ENCODE measurements at places on chromosomes 7 and 10.

- no peak for DNase-seq
These were observed 196.0 kb downstream of the REEP3 start for GRCh38 chr10:63717027-63717715.

DNA sequence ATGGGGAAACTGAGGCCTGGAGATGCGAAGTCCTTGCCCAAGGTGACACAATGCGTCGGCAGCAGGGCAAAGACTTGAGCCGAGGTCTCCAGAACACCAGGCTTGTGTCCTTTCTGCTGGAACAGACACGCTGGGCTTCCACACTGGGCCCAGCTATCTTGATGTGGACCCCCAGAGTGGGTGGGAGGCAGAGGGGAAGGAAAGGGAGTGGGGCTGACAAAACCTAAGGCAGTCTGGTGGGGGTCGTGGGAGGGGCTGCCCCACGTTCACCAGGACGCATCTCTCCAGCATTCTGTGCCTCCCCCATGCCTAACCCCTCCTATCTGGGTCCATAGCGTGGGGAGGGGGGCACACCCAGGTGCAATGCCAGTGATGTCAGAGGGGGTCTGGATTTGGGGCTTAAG is 38.1 kb downstream of the PPIF start:
- no peak for DNase-seq

GRCh38 chr10:22750131-22750530 is 35.8 kb upstream of the PIP4K2A start:
- DNase-seq, result no peak

DNA sequence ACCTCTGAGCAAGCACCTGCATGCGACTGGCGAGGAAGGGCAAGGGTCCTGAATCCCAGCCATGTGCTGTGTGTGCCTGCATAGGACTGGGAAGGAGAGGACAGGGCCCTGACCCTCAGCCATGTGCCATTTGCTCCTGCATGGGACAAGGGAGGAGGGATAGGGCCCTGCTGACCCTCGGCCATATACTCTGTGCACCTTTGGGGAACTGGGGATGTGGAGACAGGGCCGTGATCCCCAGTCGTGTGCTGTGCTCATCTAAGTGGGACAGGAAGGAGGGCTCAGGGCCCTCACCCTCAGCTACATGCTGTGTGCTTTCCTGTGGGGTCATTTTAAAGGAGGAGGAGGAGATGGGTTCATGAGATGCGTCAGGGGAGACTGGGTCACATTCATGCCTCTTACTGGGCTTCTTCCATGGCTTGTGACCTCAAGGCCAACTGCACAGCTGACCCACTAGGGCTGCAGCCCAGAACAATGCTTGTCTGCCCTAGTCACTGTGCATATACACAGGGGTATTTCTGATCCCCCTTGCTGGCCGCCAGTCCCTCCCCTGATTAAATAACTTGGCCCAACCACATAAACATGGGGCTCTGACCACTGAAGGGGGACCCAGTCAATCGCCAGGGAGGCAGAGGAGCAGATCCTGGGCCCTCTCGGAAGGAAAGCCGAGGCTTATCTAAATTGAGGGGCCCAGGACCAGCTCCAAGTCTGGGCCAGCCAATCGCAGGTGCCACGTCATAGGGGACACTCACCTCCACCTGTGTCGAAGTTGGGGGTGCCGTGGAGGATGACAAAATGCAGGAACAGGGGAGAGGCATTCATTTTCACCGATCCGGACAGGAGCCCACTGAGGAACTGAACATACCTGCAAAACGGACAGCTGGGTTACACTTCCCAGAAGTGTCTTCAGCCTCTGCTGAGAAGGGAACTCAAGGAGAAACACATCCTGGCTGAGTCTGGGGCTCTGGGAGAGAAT is 167.3 kb downstream of the TNS3 start:
- no peak for DNase-seq

DNA sequence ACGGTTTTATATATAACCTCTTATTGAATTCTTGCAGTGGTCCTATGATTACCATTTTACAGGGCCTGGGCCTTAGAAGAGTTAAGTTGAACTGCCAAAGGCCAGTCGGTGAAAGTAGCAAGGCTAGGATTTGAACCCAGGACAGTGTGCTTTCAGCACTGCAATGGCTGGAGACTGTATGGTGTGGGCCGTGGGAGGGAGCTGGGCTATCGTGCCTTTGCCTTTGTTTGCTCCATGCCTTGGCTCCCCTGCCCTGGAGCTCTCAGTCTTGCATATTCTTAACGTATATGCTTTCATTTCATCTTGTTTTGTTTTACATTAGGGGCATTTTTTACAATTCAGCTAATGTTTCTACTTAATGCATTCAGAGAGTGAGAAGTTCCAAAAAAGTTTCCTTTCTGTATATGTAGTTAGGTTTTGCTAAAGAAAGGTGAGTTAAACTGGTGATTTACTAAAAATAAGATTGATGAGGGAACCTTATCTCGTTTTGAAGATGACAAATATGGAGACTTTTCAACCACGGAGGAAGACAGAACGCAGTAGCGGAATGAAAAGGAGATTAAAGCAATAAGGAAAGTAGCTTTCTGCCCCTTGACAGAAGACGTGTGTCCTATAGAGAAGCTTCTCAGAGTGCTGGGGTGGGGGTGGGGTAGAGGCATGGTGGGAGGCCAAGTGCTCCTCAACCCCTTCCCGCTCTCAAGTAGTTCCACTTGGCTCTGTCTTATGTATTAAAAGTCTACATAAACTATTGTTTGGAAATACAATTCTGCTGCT is 82.5 kb downstream of the RTKN2 start:
- DNase-seq, result peak; percentile 23

- DNase-seq, result peak; percentile 87
These were observed 644 bp downstream of the SORBS1 start for GRCh38 chr10:95560278-95561176.

DNA sequence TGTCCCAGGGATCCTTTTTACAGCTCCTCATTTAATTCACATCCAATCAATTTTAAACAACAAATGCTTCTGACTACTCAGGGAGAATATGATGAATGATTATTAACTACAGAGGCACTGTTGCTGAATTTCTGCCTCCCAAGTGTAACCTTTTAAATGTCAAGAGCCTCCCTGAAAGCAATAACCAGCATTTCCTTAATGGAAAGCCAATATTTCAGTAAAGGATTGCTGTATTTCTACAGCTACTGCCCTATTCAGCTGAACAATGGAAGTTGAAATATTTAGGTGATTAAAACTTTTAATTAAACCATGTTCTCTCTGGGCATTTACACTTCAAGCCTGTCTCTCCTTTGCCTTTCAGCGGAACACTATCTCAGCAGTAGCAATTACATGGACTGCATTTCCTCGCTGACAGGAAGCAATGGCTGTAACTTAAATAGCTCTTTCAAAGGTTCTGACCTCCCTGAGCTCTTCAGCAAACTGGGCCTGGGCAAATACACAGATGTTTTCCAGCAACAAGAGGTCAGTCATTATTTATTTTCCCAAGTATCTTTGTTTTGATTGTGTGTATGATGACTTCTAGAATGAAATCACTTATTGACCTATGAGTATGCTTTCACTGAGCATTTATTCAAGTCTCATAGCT is 304.7 kb downstream of the BICC1 start:
- DNase-seq, result no peak

- DNase-seq, result no peak
These were observed 697.8 kb downstream of the NRG3 start for GRCh38 chr10:82572744-82573143.

GRCh38 chr10:131099028-131099726 is 212.3 kb downstream of the TCERG1L start:
- DNase-seq, result no peak

- no peak for DNase-seq
These were observed 31.3 kb upstream of the GALNT11 start for GRCh38 chr7:151993977-151994676.

DNA sequence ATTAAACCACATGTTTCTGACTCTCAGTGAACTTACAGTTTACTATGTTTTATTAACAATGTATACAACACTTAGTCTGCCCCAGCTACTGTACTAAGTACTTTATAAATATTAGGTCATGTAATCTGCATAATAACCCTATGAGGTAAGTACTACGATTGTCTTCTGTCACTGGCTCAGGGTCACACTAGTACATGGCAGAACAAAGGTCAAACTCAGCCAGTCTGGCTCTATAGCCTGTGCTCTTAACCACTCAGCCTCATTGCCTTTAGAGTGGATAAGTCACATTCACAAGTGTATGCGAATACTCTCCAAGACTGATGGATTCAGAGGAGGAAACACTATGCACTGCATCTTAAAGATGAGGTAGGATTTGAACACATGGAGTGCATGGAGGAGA is 252.3 kb downstream of the KCNMA1 start:
- no peak for DNase-seq

- DNase-seq, result no peak
These were observed 37.5 kb upstream of the DOCK1 start for GRCh38 chr10:126867567-126868365.

- no peak for DNase-seq
These were observed 177.4 kb downstream of the PCLO start for GRCh38 chr7:82985144-82985802.

DNA sequence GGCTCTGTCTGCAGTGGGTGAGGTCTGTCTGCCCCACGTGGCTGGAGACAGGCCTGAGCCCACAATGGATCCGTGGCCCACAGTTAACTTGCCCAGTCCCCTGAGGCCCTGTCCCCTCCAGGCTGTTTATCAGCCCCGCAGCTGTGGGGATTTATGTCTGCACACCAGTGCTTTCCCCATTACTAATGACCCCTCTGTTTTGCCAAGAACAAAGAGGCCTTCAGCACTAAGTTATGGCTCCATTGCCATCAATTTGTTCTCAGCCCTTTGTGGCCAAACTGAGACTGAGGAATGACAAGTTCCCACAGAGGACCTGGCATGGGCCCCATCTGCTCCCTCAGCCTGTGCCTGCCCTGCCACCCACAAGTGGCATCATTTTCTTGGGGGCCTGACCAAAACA is 138.2 kb downstream of the C10orf105 start:
- DNase-seq, result no peak

DNA sequence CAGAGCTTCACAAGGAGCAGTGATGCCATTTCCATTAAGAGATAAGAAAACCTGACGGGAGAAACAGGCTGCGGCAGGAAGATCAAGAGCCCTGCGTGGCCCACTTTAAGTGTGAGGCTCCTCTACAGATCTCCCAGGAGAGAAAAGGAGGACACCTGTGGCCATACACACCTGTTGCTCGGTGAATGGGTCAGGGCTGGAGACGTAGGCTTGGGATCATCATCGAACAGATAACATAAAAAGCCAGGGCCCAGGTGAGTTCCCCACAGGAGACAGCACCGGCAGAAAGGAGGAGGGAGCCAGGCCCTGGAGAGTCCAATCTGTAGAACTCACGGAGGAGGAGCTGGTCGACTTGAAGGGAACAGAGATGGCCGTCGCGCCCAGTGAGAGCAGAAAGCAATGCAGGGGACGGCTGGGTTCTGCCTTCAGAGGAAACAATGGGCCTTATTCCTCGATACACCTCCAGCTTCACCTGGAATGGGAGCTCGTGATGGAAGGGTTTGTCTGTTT is 556.8 kb downstream of the DNAJB6 start:
- no peak for DNase-seq

DNA sequence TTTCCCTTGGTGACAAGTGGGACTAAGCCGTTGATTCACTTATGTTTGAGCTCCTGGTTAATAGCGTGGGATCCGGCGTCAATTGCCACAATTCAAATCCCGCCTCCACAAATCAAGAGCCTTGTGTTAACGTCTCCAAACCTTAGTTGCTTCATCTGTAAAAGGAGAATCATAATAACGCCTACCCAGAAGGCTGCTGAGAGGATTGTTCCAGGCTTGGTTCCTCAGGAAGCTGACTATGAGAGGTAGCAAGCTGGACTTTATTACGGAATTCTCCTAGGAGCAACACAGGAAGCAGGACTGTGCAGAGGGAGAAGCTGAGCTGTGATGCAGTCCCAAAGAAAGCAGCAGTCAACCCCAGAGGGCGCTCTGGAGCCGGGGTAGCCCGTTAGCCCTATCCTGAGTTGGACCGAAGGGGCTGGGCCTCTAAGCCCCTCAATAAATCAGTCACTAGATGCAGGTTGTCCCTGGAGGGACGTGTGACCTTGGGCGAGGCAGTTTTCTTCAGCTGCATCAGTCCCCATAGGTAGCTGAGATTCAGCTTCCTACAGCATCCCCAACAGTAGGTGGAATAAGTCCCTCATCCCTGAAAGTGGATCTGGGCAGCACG is 6.9 kb upstream of the BAG3 start:
- DNase-seq, result no peak

DNA sequence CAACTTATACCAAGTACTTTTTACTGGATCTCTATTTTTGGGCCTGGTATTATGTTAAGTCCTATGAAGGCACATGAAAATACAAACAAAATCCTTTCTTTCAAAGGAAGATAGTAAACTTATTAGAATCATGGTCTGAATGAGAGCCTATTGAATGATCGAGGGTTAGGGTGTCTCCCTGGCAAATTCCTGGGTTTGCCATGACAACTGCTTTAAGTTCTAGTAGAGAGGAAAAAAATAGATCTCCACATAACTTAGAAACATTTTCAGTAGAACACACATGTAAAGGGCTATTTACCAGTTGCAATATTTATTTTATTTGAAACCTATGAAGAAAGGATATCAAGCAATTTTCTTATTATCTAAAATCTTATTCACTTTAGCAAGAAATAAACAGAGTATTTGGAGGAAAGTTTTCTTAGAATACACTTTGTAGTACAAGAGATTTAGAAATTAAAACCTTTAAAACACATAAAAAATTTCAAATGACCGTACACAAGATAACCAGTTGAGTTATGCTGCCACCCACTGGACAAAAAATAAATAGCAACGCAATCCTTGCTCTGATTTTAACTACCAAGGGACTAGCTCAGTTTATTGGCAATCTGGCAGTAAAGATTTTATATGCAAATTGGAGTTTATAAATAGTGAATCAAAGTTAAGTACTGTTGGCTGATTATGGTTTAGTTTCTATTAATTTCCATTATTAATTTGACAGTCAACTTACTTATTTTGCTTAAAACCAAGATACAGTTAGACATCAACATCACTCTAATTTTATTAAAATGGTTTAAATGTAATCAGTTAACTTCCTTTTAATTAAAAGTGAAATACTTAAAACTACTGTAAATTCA is 33.9 kb downstream of the CACUL1 start:
- no peak for DNase-seq

DNA sequence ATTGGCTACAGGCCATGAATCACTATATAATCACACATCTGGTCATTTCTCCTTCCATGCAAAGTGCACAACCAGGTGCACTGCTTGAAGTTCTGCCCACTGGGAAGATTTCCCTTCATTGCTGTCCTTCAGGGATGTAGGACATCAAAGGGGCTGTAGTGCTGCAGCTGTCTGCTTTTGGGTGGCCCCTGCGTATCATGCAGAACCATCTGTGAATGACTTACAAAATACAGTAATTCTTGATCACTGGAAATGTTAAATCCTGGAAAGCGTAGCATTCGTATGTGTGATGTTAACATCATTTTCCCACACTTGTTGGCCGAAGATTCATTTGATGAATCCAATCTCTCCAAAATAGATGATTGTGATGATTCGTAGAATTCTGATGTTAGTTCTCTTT is 22.4 kb downstream of the AKR1C3 start:
- DNase-seq, result no peak
